ENCODE measurements at places on chromosomes 16 and 17. TPM values are rescaled to one million over a fixed set of nuclear protein-coding genes. Genes with fewer than 3 reads are reported as not detected.

DNA sequence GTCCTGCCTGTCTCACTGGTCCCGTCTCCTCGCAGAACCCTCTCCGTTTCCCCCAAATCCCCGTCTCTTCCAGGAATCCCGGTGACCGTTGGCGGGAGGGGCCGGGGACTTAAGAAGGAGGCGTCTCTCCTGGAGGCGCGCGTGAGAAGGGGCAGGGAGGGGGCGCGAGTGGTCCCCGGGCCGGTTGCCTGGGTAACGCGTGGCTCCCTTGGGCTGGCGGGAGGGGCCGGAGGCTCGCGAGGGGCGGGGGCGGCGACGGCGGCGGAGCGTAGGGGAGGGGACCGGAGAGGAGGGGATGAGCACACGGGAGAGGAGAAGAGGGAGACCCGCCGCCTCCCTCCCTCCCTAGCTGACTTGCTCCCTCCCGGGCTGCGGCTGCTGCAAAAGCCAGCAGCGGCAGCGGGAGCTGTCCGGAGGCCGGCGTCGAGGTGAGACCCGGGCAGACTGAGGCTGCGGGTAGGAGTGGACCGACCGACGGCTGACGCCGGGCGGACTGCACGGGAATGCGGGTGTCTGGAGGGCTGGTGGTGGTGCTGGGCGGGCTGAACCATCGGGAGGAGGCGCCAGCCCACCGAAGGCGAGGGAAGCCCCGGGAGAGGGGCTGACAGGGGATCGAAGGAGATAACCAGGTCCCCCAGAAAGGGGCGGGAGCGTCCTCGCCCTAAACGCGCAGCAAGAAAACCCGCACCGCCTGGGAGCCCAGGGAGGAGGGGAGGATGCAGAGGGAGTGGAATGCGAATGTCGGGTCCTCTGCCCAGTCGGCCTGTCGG lies at the start of gene PRRT2:
Gene PRRT2, plus strand, starts transcription at position 298 of the 770 bp plus-strand sequence. CDS start 862 bp downstream, outside the sequence.
- no peaks in the 10 kb centered on the region for H3K27me3 ChIP-seq
- peaks cover 73% of the 10 kb centered on the region for H3K4me1 ChIP-seq
- H3K4me3 ChIP-seq = peak within 1 kb of the TSS; percentile 80
- peaks cover 1% of the 10 kb centered on the region for H3K36me3 ChIP-seq

- H3K27ac ChIP-seq = no peak overlapping the region
- DNase-seq = peak; percentile 52
- H3K36me3 ChIP-seq = peaks cover 17% of the 10 kb centered on the region
These were observed 7.1 kb downstream of the HAS3 start for GRCh38 chr16:69112285-69113129.

- no peak for DNase-seq
- H3K4me1 ChIP-seq = peaks cover 59% of the 10 kb centered on the region
- H3K4me3 ChIP-seq = no peak overlapping the region
- no peaks in the 10 kb centered on the region for H3K27me3 ChIP-seq
These were observed 116.3 kb downstream of the SOX9 start for GRCh38 chr17:72236980-72237633.

The SMIM36 gene
- total RNA-seq = not detected

The IL21R gene
- total RNA-seq = 0.22 TPM

DNA sequence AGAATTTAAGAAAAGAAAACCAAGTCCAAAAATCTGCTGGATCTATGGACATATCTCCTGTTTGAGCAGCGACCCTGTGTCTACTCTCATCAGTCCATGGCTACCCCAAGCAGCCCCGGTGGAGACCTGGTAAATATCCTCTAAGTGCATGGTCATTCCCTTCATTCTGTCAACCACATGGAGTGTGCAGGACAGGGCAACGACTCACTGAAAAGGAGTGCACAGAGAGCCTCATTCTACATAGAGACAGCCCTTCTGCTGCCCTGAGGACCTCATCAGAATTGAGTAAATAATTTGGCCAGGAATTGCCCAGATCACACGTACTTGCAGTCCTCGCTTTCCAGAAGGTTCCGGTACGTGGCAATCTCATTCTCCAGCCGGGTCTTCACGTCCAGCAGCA lies 3.0 kb downstream of the KRT38 start:
- H3K4me3 ChIP-seq = no peak overlapping the region
- no peak overlapping the region for H3K27ac ChIP-seq
- no peaks in the 10 kb centered on the region for H3K36me3 ChIP-seq
- peaks cover 7% of the 10 kb centered on the region for H3K4me1 ChIP-seq

The TRAF7 gene
- 66.1 TPM for total RNA-seq

- H3K27ac ChIP-seq = peak overlapping the region; percentile 97
- peaks cover 31% of the 10 kb centered on the region for H3K4me1 ChIP-seq
- DNase-seq = no peak
- no peak overlapping the region for H3K4me3 ChIP-seq
- H3K36me3 ChIP-seq = no peaks in the 10 kb centered on the region
- H3K27me3 ChIP-seq = no peaks in the 10 kb centered on the region
These were observed 9.1 kb upstream of the CCL5 start for GRCh38 chr17:35889241-35889640.

The CLEC3A gene
- not detected for total RNA-seq

GRCh38 chr16:22161999-22162655 lies at the start of gene SDR42E2:
Gene SDR42E2 (plus strand): TSS chr16:22162506. CDS start chr16:22165583, 3,077 bp downstream.
- H3K4me3 ChIP-seq = no peak within 1 kb of the TSS
- DNase-seq = no peak
- H3K27ac ChIP-seq = no peak within 1 kb of the TSS
- no peaks in the 10 kb centered on the region for H3K4me1 ChIP-seq

DNA sequence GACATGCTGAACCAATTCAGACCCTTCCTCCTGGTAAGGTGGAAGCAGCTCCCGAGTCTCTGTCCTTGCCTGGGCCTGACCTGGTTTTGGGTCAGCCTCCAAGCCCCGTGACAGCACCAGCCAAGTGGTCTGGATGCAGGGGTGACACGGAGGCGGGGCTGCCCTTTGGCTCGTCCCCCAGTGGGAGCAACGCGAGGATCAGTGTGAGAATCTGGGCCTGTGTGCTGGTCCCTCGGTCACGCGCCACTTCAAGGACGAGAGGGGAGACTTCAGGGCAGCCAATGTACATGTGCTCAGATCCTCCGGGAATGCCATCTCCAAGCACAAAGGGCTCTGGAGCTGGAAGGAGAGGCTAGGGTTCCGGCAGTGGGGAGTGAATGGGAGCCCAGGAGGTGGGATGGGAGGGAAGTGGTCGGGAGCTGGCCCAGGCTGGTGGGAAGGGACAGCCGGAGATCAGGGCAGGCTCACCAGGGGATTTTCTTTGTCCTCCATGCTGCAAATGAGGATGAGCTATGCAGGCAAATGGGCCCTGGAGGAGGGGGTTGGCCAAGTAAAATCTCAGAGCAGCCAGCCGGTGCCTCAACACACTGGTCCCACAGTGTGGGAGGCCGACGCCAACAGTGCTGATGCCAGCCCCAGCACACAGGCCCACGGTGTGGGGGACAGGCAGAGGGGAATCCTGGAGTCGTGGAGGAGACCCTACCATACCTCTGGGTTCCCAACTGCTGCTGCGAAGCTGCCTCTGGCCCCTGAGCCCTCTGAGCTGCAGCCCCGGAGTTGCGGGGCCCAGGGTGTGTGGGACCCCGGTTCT lies 4.2 kb upstream of the NDRG4 start:
- H3K27me3 ChIP-seq = peaks cover 32% of the 10 kb centered on the region
- H3K36me3 ChIP-seq = no peaks in the 10 kb centered on the region

DNA sequence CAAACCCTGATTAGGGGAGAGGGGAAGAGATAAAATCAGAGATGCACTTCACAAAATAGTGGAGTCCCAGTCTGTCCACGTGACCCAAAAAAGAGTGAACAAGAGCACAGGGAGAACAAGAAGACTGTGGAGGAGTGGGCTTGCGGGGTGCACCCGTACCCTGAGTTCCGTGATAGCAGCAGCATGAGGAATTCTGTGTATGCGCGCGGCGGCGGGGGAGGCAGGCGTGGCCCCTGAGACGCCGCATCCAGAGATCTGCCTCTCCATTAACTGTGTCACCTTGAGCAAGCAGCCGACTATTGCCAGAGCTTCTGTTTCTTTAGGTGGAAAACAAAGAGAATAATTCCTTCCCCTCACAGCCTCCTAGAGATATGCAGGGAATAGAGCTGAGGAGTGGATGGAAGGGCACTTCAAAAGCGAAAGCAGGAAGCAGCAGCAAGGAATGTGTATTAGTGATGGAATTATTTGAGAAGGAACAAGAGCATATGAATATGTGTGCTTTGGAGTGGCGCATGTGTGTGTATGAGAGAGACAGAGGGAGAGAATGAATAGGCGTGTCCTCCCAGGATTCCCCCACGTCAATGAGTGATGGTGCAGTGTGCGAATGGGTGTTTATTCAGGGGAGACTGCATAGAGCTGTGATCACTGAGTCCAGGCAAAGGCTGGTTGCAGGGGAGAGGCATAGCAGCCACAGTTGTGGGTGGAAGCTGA lies 10.4 kb upstream of the SOX9 start:
- DNase-seq = no peak
- H3K27ac ChIP-seq = no peak overlapping the region
- peaks cover 16% of the 10 kb centered on the region for H3K4me1 ChIP-seq
- H3K36me3 ChIP-seq = no peaks in the 10 kb centered on the region
- H3K27me3 ChIP-seq = peaks cover 42% of the 10 kb centered on the region

- no peak overlapping the region for H3K4me3 ChIP-seq
- no peak for DNase-seq
- H3K36me3 ChIP-seq = peaks cover 46% of the 10 kb centered on the region
These were observed 11.7 kb upstream of the SLC38A8 start for GRCh38 chr16:84054271-84054670.
